Activated CD4-positive, CD25-positive, alpha-beta regulatory T cell treated with anti-CD3 and anti-CD28 coated beads, Interleukin-2, amount 50 U/mL, for 72 hours (primary cell): ENCODE measurements at places on chromosomes 5 and 9.
A peak's percentile ranks its signal among the peaks of the same experiment; 100 is the strongest.

DNA sequence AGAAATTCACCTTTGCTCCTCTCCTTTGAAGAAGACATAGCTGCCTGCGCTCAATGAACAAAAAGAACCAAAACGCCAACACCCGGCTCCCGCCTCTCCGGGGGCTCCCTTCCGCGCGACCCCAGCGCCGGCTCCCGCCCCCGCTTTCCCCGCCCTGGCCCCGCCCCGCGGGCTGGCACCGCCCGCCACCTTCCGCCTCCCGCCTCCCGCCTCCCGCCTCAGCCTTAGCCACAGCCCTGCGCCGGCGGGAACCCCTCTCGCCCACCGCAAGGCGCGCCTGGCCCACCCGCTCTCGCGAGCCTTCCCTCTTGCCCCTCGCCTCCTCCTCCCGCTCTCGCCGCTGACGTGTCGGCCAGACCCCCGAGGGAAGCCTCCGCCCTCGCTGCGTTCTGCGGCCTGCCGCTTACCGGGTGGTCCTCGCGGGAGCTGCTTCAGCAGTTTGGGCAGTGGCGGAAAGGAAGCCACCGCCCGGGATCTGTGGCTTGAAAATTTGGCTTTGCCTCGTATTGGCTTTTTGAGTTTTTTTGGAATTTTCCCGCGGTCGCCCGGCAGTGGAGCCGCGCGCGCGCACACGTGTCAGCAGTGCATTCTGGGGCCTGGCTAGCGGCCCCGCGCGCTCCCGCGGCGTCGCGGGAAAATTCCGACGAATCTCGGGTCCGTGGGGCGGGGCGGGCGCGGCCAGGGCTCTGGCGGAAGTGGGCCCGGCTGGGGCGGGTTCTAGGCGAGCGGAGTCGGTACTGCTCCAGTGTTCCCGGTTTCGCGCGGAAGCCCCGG is at the start of gene FANCC:
FANCC (minus strand) TSS at position 591 of the 774 bp plus-strand sequence. CDS start 68,418 bp downstream, outside the sequence.
- peak; percentile 88 for DNase-seq

GRCh38 chr5:117872798-117873368 is 1115.5 kb downstream of the DTWD2 start:
- no peak for DNase-seq

DNA sequence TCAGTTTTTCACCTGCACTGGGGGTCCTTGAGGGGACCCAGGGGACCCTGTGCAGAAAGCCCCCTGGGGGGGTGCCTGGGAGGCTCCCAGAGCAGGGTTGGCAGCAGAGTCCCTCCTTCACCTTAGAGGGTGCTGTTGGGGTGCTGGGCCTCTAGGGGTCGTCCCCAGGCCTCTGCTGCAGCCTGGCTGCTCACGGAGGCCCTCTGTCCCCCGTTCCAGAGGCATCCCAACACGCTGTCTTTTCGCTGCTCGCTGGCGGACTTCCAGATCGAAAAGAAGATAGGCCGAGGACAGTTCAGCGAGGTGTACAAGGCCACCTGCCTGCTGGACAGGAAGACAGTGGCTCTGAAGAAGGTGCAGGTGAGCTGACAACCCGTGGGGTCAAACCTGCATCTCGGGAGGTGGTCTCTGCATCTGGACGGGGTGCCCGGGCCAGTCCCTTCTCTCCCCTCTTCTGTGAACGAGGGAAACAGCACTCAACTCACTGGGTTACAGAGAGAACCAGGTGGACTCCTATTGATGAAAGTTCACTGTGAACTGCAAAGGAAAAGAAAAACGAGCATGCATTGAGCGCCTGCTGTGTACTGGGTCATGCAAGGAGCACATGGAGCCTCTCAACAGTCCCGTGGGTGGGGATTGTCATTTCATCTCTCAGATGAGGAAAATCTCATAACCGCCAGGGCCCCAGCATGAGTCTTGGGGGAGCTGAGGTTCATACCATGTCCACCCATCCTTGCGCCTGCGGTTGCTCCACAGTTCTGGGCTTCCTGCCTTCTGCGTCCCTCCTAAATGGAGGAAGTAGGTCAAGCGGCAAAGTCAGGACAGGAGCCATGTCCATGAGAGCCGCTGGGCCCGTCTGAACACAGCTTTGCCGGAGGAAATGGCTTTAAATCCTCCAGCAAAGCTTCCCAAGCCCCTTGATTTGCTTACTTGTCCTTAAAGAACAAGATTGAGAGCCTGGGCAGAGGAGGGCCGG is 54.8 kb downstream of the NEK6 start:
- DNase-seq: no peak

- DNase-seq: peak; percentile 36
Measured at GRCh38 chr5:137735555-137736284, at the start of gene KLHL3. TSS of gene KLHL3 (minus strand) at chr5:137736089. CDS start at chr5:137735646, 443 bp downstream.

DNA sequence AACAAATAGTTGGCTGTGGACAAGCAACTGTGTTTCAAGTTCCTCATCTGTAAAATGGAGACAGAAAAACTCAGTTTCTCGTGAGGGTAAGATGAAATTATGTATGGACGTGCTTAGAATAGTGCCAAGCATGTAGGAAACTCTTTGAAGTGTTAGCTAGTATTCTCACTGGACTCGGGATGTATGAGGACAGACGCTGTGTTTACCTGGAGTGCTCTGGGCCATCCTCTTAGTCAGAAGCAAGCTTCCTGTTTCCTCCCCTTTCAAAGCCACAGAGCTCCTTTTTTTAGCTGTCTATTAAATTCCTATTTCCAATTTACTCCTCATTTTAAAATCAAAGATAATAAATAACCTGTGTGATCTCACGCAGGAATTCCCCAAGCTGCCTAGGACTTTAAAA is 23.8 kb upstream of the IQGAP2 start:
- DNase-seq: no peak

- no peak for DNase-seq
Measured at GRCh38 chr9:35487081-35487480, 2.8 kb upstream of the RUSC2 start.

DNA sequence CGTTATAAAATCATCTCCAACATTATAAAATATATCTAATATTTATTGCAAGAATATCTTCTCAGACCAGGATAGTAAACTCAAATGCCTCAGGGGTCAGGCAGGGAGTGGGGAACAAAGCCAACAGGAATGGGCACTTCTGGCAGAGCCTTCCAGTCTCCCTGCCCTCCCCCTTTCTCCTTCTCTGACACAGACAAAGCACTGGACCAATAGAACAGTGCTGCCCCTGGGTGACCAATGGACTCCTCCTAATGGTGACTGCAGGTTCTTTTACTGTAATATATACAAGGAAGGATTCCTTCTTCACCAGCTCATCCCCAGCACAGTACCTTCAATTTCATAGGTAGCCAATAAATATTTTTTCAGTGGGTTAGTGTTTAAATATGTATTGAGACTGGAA is 31.1 kb upstream of the MAMDC2 start:
- no peak for DNase-seq

DNA sequence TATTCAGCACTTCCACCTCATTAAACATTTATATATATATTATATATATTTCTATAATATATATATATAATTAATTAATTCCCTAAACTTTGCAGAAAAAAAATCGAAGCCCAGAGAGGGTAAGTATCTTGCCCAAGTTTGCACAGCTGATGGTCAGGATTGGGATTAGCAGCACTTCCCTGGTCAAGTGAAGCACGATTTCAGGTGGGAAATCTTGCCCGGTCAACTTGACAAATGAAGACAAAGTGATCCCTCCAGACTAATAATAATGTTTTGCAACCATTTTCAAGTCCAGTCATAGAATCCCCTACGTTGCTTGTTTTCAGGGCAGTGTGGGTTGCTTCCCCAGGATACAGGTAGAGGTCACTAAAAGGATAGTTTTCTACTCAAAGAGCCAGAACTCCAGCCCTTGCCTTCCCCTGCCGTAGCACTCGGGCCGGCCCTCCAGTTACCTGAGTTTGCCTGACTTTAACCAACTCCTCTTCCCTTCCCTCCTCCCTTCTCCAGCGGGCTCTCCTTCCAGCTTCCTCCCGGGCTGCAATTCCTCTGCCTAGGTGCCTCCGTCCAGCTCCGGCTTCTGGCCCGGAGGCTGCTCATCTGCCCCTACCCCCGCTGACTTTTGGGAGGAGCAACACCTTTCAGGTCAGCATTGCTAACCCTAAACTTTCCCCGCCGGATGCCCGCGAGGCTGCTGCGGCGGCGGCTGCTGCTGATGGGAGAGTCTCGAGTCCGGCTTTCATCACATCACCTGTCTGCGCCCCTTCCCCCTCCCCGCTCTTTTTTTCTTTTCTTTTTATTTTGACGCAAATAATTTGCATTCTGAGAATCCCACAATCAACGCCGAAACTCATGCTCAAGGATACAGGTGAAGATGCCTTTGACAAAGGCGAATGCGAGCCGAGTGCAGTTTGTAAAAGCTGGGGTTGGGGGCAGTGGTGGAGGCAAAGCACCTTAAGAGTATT is 930 bp downstream of the PRLR start:
- no peak for DNase-seq

GRCh38 chr9:3151672-3152576 is 308.0 kb upstream of the PUM3 start:
- no peak for DNase-seq

DNA sequence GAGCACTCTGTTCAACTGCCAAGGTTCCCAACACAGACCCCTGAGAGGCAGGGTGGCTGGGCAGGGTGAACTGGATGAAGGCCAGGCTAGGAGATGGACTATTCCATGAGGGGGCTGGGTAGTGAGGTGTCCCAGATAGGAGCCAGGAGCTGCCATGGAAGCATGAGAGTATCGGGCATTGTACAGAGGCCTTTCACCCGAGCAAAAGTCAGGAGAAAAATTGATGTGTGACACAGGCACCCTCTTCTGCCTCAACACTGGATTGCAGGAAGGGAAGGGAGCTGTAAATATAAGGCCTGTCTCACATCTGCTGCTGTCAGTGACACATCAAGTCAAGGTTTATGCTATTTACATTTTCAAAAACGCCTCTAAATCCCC is 74.6 kb downstream of the UBAP1 start:
- DNase-seq: no peak

DNA sequence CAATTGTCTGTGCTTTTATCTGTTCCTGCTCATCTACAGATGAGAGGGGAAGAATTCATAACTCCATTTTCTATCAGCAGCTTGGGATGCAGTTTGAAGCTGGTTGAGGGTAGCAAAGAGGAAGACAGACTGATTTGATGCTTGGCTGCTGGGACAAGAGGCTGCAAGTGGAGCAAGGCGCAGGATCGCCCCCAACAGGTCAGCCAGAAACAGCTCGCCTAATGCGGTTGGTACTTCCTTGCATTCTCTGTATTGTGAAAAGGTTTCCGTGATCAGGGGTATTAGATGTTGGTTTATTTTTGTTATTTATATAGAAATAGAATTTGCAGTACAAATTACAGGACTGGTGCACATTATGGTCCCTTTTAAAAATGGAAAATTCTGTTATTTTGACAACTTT is 40.6 kb downstream of the ZNF883 start:
- DNase-seq: no peak

DNA sequence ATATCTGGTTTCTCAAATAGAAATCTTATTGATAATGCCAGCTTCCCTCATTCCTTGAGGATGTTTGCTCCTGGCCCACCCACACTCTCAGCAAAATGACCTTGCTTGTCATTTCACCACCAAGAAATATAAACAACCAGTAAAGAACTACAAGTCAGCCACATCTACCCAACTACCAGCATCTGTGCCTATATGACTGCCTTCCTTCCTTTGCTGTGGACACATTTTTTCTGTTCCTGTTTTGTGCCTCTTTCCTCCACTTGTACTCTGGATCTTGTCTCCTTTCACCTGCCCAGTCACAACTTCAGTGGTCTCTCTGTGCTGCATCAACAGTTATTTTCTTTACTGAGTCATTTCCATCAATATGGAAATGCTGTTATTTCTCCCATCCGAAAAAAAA is 20.3 kb downstream of the KIF2A start:
- DNase-seq: no peak

GRCh38 chr5:171951218-171951617 is 55.2 kb downstream of the FBXW11 start:
- DNase-seq: no peak

DNA sequence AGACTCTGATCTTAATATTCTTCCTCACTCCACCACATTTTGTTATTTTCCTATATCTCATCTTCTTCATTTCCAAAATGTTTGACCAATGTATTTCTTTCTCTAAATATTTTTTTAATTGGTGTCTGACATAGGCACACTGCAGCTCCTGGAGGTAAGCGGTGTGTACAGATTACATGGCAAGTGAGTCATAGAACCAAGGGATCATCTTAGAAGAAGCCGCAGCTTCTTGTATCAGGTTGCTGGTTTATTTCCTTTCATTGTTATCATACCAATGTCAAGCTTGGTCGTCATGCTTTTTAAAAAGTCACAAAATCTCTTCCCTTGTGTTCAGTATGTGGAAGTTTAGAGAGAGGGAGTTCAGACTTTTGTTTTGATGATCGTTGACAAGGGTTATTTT is 526.1 kb upstream of the CDH18 start:
- no peak for DNase-seq

DNA sequence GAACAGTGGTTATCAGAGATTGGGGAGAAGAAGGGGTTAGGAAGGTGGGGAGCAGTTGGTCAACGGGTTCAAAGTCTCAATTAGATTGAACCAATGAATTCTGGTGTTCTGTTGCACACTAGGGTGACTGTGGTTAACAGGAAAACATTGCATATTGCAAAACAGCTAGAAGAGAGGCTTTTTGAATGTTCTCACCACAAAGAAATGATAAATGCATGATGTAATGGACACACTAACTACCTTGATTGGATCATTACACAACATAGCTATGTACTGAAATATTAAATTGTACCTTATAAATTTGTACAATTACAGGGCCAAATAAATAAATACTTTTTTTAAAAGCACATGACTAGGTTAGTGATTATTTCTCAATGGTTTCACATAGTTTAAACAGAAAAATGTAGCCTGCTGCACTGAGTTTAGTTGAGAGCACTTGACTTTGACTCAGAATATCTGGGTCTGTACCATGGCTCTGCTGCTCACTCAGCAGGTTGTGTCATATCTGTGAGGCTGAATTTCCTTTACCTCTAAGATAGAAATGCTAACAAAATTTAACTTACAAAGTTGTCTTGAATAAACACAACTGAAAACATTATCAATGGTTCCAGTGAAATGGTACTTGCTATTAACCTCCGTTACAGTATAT is 30.4 kb downstream of the NUDT12 start:
- DNase-seq: no peak

- DNase-seq: no peak
Measured at GRCh38 chr5:36414869-36415282, 113.2 kb upstream of the RANBP3L start.

DNA sequence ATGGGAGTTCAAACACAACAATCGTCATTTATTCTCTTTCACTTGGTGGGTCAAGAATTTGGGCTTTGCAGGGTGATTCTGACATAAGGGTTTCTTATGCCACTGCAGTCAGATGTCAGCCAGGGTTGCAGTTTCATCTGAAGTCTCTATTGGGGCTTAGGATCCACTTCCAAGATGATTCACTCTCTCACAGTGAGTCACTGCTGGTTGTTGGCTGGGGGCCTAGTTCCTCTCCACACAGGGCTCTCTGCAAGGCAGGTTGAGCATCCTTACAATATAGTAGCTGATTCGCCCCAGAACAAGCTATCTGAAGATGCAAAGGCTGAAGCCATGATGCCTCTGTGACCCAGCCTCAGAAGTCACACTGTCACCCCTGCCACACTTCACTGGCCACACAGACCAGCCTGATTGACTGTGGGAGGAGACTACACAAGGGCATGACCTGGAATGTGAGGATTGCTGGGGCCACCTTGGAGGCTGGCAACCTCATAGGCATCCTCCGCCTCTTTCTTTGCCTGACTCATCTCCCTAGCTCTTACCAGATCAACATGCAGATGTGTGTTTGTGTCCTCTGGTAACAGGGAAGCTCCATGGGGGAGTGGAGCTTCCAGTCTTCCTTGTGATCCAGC is 4.5 kb upstream of the CARD19 start:
- DNase-seq: no peak

- no peak for DNase-seq
Measured at GRCh38 chr9:90801241-90801972, at the start of gene SYK. TSS of gene SYK (plus strand) at chr9:90801819. CDS start at chr9:90843899, 42,080 bp downstream.

- DNase-seq: no peak
Measured at GRCh38 chr9:91689006-91689405, 261.0 kb downstream of the ROR2 start.

GRCh38 chr9:4579001-4579400 is 83.1 kb upstream of the PLPP6 start:
- no peak for DNase-seq
